ENCODE measurements at places on chromosomes 3 and 15.
A peak's percentile ranks its signal among the peaks of the same experiment; 100 is the strongest.

- DNase-seq = no peak
Measured at GRCh38 chr3:107561980-107562379, 39.2 kb downstream of the BBX start.

DNA sequence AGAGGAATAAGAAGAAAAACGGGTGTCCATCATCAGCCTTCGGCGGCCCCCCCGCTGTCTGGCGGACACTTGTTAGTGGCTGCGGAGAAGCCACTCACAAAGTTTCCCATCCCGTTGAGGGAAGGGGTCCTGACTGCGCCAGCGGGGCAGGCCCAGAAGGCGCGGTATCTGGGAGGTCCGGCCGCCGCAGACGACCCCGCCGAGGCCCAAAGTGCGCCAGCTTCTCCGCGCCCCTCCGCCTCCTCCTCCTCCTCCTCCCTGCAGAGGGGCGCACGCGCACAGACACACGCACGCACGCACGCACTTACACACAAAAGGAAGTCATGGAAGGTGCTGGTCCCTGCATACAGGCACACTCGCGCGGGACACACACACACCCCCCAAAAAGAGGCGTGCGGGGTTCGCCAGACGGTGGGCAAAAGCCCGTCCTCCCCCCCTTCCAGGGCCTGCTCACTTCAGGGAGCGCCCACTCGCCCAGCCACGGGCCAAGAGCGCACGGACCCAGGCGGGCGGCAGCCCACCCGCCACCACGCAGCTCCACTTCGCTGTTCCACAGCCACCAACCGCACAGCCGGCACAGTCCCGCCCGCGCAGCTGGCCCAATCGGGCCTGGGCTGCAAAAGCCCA is 18.0 kb downstream of the ZNF148 start:
- peak; percentile 18 for DNase-seq

- DNase-seq = no peak
Measured at GRCh38 chr3:195893516-195893915, 14.8 kb downstream of the TNK2 start.

DNA sequence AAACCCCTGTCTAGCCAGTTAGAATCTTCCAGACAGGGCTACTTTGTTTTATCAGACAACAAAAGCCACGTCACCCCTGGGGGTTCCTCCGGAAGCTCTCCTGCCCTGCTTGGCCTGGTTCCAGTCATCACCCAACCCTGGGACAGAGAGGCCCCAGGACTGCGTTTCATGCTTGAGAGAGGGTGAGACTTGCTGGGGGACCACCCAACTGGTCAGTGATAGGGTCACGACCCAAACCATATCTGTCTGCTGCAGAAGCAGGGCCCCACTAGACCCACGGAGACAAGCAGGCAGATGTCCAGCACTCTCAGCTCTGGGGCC is 1.2 kb downstream of the NT5DC2 start:
- peak; percentile 78 for DNase-seq

DNA sequence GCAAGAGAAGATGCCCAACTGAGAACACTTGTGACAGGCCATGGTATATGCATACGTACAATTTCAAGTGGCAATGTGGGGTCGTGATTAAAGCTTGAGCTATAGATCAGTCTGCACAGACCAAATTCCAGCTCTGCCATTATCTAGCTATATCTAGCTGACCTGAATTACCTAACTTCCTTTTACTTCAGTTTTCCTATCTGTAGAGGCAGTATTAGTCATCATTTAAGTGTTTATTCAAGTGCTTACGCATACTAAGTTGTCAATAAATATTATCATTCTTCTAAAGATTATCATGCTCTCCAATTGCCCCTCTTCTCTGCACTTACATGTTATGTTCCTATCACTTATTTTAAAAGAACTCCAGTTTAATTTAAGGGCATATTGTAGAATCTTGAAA is 87.9 kb downstream of the ARPP21 start:
- no peak for DNase-seq

- DNase-seq = no peak
Measured at GRCh38 chr3:40169983-40170382, 139.5 kb upstream of the EIF1B start.

GRCh38 chr3:61894988-61895935 is 333.9 kb downstream of the PTPRG start:
- DNase-seq = peak; percentile 86

- peak; percentile 72 for DNase-seq
Measured at GRCh38 chr3:120496278-120497002, 45.6 kb upstream of the FSTL1 start.

- DNase-seq = no peak
Measured at GRCh38 chr15:25707656-25708365, 155.3 kb downstream of the ATP10A start.

DNA sequence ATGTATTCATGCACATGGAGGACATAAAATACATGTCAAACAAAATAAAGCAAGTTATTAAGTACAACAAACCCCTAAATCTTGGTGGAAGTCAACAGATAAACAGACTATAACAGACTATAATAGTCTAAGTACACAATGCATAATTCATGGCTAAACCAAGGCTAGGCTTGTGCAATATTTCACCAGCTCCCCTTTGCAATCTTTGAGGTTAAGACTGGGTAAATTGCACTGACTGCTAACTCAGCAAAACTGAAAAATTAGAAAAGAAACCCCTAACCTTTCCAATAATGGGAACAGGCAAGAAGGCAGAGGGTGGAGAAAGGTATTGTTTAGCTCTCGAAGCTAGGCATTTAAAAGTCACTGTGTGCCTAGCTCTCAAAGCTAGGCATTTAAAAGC is 304.9 kb upstream of the WNT5A start:
- no peak for DNase-seq

GRCh38 chr3:18752273-18752934 is 327.3 kb upstream of the SATB1 start:
- no peak for DNase-seq

DNA sequence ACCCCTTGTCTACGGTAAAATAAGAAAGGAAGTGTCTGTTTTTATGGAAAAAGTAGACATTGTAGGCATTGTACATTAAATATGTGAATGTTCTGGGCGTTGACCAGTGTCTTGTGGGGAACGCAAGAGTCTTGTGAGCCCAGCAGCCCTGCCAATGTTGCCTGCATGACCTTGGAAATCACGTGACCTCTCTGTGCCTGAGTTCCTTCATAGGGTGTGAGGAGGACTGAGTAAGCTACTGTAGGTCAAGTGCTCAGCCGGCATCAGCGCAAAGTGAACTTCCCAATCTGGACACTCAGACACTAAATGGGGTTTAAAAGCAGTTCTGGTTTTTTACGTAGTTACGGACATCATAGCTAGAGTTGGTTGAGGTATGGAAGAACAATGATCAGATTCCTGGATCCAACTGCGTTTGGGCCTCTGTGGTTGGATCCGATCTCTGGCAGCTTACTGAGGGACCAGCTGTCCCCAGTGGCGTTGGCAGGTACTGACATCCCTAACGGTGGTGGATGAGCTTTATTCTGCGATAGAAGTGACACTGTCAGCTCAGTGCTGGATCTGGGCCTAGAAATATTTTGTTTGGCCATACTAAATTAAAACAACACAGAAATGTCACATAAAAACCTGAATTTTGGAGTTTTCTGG is 63.8 kb downstream of the SPSB4 start:
- no peak for DNase-seq

DNA sequence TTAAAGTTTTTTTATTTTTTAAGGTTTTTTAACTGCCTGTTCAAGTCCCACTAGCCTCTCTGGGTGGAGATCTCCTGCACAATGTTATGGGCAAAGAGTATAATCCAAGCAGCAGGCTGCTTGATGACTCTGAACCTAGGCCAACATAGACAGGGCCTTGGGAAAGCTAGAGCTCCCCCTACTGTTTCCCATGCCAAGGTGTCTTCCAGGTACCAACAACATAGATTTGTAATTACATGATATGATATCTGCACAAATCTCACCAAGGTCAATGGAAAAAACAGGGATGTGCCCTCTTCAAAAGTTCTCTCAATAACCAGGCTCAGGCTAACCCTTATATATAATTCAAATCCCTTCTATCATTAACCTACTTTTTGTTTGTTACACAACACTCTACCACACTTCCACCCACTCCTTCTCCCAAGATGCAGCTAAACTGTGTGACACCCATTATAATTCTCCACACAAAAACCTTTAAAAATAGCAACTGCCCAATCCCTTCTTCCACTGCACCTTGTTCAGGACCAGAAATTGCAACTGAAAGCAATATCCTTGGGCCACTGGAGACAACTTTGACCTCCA is 43.8 kb downstream of the RBM15B start:
- peak; percentile 31 for DNase-seq

- DNase-seq = peak; percentile 40
Measured at GRCh38 chr3:175111036-175111435, 251.9 kb downstream of the NAALADL2 start.

GRCh38 chr3:167798443-167798842 is 62.9 kb downstream of the SERPINI1 start:
- no peak for DNase-seq

DNA sequence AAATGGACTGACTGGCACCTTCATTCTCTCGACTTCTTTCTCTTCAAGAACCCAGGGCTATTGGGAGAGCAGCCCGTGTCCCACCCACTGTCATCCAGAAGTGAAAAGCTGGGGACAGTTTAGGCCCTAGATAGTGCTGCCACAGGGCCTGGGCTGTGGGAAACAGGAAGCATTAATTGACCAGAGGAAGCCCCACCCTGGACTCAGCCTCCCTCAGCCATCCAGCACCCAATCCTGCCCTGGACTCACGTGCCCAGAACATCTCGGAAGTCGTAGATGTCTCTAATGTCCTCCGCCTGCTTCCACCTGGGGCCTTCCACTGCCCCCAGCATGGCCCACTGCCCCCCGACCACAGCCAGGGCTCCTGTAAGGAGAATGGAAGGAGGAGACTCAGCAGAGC is 2.3 kb downstream of the CAMK1 start:
- DNase-seq = no peak

- no peak for DNase-seq
Measured at GRCh38 chr3:33543601-33544000, 103.4 kb upstream of the UBP1 start.

DNA sequence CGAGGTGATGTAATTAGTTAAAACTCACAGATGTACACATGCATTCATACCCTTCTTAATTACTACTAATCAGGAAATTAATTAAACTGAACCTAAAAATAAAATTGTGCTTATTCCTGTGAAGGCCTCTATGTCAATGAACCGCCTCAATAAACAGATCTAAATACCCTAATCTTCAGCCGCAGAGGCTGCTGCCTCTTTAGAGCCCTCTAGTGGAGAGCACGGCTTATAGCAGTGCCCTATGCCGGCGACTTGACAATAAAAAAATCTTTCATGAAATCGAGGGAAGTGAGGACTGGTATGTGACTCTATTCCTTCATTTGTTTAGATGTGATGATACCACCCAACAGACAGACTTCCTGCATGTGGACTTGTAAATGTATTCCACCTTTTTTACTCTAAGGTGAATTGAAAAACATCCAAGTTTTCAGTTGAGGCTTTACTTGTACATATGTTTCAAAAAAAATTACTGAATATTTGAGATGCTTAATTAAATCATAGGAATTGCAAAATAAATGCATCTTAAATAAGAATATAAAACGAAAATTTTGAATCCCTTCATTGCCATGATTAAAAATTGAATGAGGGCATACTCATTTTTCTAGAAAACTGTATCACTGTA is 8.3 kb upstream of the EPHA3 start:
- DNase-seq = peak; percentile 51
